ENCODE measurements at places on chromosomes 4 and X.

- no peak for DNase-seq
Observed at GRCh38 chr4:84937381-84937977, 29.0 kb downstream of the WDFY3 start.

DNA sequence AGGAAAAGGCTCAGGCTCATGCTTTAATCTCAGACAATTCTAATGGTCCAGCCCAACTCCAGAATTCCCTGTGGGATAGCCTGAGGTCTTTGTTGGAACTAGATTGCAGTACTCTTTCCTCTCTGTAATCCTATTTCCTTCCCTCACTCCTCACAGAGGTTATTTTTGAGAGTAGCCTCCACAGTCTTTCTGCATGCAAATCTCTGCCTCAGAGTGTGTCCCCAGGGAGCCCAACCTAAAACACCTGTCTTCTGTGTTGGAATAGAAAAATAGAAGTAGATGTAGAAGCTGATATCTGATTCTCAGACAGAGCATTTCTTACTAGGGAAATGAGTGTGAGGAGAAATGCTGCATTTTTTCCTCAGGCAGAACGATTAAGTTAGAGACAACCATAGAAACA, 915.5 kb upstream of the EPHA5 start:
- no peak for DNase-seq

DNA sequence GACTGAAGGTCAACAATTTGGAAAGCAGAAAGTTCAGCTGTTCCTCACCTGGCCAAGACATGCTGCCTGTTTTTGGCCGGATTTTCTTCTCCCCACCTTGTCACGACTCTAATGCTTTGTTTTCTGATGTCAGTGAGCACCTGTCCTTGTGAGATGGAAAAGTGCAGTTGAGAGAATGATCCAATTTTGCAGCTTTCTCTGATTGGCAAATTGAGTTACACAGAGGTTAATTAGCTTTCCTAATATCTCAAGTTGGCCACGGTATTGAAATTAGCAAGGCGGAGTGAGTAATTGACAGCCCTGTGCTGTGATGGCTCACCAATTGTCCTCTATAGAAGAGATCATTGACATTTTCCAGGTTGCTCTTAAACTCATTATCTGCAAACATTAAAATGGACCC, 126.8 kb upstream of the VCX3A start:
- no peak for DNase-seq

- DNase-seq = no peak
Observed at GRCh38 chr4:185712350-185713024, 99.5 kb downstream of the SORBS2 start.

All from stimulated activated CD4-positive, alpha-beta T cell treated with anti-CD3 and anti-CD28 coated beads, TNF-alpha, amount 100 ng/mL, for 48 hours (primary cell).